Activated effector memory CD4-positive, alpha-beta T cell treated with Interleukin-2 at 50 U/mL for 16 hours (primary cell): ENCODE measurements at places on chromosomes 3 and 15.
A peak's percentile ranks its signal among the peaks of the same experiment; 100 is the strongest.

DNA sequence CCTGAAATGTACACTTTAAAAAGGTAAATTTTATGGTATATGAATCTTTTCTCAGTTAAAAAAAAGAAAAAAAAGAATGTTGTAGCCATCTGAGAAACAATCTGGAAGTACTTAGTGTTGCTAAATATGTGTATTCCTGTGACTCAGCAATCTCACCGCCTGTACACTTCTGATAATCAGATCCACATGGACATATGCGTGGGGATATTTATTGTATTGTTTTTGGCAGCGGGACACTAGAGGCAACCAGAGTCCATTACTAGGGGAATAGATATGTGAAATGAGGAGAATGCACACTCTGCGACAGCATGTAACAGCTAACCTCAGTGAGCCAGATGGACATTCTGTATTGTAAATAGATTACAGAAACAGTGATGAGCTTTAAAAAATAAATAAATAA lies 65.4 kb downstream of the AQP9 start:
- no peak for DNase-seq

GRCh38 chr15:46856839-46857502 lies 860.3 kb upstream of the SEMA6D start:
- DNase-seq: no peak

- no peak for DNase-seq
These were observed 17.6 kb upstream of the PAQR9 start for GRCh38 chr3:142981108-142981507.

DNA sequence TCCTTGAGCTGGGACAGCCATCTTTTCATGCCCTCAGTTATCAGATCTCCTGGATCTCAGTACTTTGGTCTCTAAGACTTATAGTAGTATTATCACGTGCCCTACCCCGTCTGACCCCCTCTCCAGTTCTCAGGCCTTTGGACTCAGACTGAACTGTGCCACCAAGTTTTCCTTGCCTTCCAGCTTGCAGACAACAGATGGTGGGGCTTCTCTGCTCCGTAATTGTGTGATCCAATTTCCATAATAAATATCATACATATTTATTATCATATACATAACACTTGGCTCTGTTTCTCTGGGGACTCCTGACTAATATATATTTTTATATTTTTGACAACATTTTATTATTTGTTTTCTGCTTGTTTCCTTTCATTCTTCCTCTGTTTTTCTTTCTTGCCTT lies 458.8 kb upstream of the SEMA6D start:
- no peak for DNase-seq

DNA sequence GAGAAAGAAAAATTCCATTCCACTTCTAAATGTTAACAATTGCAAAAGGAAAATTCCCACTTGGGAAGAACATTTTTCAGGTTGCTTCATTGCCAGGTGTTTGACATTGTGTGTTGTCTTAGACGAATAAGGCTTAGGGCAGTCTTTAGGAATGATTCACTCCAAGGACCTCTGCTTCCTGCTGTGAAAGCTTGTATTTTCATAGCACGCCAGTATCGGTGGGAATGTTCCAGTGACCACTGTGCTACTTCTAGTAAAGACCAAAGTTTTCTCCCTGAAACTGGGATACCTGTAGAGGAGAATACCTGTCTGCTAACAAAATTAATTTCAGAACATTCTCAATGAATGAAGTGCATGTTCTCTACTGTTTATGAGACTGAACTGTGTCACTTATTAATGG lies 64.1 kb downstream of the CDIN1 start:
- DNase-seq: no peak

- DNase-seq: no peak
These were observed 2.1 kb upstream of the FURIN start for GRCh38 chr15:90866161-90866715.

GRCh38 chr15:39587731-39588530 lies 7.1 kb downstream of the THBS1 start:
- DNase-seq: no peak

DNA sequence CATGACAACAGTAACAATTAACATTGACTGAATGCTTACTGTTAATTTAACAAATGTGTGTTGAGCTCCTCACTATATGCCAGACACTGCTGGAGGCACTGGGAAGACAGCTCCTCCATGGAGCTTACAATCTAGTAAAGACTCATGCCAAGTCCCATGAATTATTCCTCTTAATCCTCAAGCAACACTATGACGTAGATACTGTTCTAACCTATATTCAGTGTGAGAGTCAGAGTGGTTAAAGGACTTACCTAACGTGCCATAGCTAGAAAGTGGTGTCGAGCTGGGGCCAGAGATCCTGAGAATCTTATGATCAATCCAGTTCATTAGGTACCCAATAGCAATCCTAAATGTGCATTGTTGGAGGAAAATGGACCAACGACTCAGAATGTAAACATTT lies 43.6 kb downstream of the MYO1E start:
- DNase-seq: no peak

GRCh38 chr15:60751985-60752952 lies 273.3 kb upstream of the ICE2 start:
- DNase-seq: no peak

DNA sequence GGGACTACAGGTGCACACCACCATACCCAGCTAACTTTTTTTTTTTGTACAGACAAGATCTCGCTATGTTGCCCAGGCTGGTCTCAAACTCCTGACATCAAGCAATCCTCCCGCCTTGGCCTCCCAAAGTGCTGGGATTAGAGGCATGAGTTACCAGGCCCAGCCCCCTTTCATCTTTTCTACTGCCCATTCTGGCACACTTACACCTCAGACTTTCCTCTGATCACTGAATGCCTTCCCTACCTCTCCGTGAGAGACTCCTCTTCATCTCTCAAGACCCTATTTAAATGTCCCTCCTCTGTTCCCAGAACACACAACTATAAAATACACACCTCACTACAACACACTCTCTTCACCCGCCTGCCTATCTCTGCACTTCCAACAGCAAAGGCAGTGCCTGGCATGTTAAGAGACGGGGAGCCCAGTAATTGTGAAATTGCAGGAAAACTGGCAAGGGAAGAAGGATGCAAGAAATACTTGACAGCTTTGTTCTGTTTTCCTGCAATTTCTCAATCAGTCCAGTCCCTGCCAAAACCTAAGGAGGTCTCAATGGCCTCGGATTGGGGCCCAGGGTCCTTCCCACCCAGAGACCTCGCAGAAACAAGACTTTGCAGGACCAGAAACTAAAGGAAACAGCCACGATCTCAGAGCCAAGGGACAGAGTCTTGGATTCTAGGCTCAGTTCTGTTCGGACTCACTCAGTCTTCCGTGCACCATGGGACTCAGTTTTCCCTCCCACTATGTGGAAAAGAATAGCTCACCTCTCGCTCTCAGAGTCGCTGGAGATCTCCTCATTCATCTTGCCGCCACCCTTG lies 849 bp downstream of the RRP9 start:
- DNase-seq: no peak

DNA sequence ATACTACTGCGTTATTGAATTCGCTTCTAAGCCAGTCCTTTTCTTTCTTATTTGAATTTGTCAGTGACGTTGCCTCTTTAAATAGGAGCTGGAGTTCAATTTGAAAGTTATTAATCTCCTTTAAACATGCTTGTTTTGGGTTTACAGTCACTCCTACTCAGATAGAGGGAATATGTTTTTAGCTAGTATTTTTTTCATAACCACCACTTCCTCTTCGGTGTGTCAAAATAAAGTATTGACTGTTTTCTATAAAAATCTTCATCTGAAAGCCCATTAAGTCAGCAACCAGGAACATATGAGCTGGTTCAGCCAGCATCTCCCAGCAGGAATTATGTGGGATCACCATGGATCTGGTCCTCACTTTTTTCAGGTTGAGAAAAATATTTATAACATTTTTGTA lies 772.9 kb downstream of the DIPK2A start:
- DNase-seq: no peak

DNA sequence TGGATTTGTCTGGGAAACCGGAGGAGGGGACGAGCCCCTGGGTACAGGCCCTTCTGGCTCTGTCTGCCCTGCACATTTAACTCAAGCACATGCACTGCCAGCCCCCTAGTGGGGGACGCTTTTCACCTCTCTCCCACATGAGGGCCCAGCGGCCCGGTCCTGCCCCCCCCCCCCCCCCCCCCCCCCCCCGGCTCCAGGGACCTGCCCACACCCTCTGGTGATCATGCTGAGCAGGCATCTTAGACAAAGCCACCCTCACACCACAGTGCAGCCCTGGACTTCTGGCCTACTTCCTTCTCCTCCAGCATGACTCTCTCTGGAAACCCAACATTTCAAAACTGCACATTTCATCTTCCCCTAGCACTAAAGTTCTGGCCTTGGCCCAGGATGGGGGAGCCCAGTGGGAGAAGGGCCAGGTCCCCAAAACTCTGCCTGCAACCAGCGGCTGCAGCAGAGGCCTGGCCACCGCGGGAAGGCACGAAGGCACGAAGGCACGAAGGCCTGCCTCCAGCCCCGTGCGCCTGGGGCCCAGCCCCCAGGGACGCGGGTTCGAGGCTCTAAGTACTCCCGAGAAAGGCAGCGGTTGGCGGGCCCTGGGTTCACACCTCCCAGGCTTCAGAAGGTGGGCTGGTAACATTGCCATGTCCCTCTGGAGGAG lies 14.1 kb downstream of the KLF15 start:
- DNase-seq: no peak

DNA sequence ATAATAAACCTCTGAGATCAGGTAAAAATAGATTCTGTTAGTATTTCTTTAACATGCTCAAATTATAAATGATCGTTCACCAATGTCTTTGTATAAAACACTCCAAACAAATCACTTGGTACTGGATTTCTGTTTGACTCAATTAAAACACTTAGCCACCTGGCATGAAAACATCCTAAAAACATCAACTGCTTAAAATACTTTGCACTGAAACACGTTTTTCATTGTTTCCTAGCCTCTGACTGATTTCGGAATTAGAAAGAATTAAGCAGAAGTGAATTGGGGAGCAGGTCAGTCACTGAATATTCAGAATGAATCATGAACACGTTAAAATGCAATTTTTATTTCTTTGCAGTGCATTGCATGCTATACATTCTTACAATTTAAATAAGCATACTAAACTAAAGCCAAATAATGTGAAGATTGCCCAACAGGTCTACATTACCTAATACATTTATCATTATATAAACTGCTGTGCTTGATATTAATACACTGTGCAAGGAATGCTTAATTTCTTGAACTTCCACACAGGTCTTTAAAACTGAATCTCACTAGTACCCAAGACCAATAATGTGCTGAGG lies 1.6 kb downstream of the THRB start:
- no peak for DNase-seq

- peak; percentile 66 for DNase-seq
These were observed 124.1 kb upstream of the RASGRP1 start for GRCh38 chr15:38688761-38689160.

GRCh38 chr15:52658955-52659354 lies 20.2 kb downstream of the ATOSA start:
- DNase-seq: peak; percentile 1

- no peak for DNase-seq
These were observed 527 bp downstream of the CSNK1G1 start for GRCh38 chr15:64355348-64355943.

- no peak for DNase-seq
These were observed 86.9 kb downstream of the PEX5L start for GRCh38 chr3:179949869-179950268.

GRCh38 chr3:82033186-82033585 lies 271.7 kb upstream of the GBE1 start:
- no peak for DNase-seq

GRCh38 chr3:106025151-106025722 lies 156.4 kb upstream of the CBLB start:
- DNase-seq: no peak

DNA sequence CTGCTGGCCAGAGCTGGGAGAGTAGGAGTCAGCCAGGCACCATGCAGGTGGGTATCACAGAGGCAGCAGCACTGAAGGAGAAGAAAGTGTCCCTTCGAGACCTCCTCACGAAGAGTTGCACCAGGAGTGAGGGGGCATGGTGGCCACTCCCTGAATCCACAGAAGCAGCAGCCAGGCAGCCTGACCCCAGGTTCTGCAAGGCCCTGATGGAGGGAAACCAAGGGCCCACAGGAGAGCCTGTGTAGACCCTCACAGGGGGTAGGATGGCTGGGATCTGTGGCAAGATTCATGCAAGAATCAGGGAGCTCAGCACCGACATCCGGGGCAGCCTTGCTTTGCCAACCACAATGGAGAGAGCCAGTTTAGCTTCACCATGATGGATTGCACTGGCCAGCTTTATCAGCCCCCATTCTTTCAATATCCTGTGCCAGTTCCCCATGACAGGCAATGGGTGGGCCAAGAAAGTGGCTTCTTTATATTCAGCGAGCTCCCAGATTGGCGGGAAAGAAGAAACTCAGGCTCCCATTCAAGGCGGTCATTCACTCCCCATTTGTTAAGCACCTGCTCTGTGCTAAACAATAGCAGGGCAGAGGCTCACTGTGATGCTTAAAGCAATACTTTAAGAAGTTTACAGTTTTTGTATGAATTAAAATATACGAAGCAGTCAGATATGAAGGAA lies 33.5 kb upstream of the TBC1D21 start:
- no peak for DNase-seq

- DNase-seq: no peak
These were observed 101.5 kb upstream of the UBE2E1 start for GRCh38 chr3:23704298-23704697.

DNA sequence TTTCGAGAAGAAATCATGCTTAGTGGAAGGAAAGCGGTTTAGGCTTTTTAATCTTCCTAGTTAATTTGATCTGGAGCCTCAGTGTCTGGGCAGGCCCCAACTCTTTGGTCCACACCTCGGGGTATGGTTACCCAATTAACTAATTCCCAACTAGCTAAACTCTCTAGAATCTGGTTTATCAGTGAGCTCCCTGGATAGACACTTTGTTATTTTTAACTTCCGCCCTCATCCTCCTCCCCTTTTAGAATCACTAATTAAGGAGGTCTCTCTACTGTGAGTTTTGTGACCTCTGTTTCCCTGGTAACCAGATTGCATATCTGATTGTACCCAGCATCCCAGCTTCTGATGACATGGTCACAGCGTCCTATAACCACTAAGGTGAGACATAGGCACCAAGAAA lies 112.2 kb downstream of the RARB start:
- no peak for DNase-seq

DNA sequence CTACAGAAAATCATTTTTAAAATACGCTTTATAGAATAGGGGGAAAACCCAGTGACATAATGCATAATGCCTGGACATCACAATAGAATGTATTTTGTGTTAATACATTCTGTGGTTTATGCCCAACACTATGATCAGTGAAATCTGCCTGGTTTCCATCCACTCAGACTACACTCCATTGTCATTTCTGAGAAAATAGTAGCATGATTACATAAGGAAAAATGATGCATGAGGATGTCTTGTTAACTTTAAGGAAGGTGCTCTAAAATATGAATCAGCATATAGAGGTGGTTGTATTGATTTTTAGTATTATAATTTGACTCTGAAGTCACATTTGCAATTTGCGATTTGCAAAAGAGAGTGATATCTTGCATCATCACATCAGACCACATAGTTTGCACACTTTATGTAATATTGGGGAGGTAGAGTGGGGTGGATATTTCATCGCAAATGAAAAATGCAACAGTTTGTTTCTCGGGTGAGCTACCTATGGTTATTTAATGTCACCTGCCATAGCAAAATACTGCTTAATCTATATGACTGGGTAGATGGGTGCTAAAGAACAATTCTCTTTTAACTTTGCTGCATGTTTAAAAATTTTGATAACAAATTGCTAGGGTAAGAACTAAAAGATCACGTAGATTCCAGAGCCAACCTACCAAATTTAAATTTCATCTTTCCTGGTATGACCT lies 403.9 kb downstream of the IL5RA start:
- no peak for DNase-seq

GRCh38 chr3:110743202-110743601 lies 328.4 kb upstream of the NECTIN3 start:
- no peak for DNase-seq

- DNase-seq: no peak
These were observed 7.8 kb downstream of the ANAPC13 start for GRCh38 chr3:134477938-134478337.

GRCh38 chr3:79405183-79405582 lies 362.6 kb downstream of the ROBO1 start:
- no peak for DNase-seq
